ENCODE measurements at places on chromosomes 6 and 20.
A peak's percentile ranks its signal among the peaks of the same experiment; 100 is the strongest.

DNA sequence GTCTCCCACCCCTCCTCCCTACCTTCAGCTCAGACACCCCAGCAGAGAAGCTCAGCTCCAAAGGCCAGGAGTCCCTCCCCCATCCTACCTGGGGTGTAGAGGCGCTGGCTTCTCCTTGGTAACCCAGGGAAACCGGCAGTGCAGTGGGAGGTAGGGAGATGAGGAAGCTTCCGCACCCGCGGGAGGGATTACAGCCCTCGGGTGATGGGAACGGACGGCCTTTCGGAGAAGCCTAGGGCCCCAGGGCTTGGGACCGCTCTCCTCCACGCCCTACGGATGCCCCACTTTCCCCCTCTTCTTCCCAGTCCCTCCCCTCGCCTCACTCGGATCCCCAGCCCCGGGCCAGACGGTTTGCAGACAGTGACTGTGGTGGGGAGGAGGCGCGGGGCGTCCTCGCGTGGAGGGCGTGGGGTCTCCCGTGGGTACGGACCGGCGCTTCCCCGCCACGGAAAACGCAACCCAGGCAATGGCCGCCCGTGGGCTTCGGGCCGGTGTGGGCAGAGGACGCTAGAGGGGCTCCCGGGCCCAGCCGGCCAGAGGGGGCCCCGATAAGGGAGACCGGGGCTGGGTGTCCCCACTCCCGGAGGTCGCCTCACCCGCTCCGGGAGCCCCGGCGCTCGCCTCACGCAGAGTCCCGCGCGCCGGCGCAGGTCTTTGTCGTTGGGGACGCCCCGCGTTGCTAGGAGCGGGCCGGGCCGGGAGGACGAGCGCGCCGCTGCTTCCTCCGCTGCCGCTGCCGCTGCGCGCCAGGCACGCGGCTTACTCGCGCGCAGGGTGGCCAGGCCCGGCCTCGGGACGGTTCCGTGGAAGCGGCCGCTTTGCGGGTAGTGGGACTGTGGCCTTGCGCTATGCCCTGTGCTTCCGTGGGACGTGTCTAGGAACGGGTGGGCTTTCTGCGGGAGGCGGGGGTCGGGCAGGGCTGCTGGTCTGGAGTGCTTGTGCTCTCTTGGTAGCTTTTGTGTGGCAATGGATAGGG lies 15.8 kb downstream of the AARS2 start:
- DNase-seq = no peak

GRCh38 chr6:167113047-167113754 lies 9.7 kb upstream of the CCR6 start:
- no peak for DNase-seq

GRCh38 chr20:25551413-25552215 lies 33.7 kb downstream of the NINL start:
- no peak for DNase-seq

DNA sequence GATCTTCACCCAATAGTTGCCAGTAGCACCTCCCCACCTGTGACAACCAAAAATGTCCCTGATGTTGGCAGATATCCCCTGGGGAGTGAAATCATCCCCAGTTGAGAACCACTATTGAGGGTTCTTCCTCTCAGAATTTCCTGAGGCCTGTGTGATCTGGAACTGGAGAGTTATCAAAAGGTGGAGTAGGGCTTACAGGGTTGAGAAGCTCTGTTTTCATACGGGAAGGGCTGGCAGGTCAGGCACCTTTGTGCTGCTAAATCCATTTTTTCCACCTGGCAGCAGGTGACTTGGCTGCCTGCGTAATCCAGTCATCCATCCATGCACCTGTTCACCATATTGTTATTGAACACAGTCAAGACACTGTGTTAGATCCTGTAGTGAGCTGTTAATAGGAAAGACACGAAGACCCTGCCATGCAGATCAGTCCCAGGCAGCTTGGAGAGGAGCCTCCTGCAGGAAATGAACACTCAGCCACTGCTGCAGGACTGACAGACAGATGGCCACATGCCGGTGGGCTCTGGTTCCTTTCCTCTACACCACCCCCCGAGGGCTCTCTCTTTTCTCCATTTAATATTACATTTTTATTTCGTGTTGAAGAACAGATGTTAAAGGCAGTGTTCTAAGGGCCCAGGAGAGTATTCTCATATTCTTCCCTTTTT lies 5.4 kb downstream of the DUSP22 start:
- no peak for DNase-seq

DNA sequence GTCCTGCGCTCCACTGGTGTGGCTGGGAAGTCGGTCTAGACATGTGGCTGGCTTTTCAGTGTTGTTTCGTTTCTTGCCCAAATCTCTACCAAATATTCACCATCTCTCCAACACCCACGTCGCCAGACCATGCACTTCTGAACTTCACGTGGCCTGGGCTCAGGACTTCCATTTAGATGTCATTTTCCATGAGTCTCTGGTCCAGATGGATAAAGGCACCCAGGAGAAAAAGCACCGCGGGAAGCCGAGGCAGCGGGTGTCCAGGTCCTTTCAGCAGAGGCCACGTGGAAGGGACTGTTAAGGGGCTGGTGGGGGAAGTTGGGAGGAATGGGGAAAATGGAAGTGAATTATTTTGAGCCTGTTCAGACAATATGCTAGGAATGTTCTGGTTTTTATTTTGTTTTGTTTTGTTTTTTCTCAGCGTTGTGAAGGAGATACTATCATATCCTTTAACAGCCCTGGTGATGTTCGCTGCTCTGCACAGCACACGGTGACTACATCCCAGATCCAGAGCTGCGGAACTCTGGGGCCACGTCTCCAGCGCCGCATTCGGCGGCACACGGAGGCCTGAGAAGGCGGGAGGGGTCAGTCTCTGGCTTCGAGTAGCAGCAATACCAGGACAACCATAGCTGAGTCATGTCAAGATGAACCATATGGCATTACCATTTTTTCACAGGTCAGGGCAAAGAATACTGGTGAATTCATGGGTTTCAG lies 230.3 kb downstream of the THBS2 start:
- no peak for DNase-seq

DNA sequence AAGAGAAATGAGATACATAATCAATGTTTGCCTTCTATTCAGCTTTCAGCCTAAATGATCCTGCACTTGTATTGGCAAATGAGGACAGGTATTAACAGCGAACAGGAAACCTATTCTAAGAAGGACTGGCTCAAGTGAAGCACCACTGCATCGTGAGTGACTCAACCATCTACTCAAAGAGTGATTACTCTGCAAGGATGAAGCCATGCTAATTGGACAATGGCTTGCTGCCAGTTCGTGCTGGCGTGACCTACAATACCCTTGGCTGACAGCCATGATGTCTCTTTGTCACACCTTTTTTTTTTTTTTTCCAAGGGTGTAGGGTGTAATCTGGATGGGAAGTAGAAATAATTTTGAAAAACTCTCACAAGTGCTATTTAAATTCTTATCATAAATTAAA lies 104.9 kb downstream of the GJA10 start:
- no peak for DNase-seq

GRCh38 chr20:54078296-54078984 lies 8.0 kb upstream of the BCAS1 start:
- no peak for DNase-seq

GRCh38 chr6:72288592-72288991 lies 333.3 kb upstream of the KCNQ5 start:
- no peak for DNase-seq

- DNase-seq = no peak
Measured at GRCh38 chr6:83057705-83058321, 7.8 kb downstream of the UBE3D start.

GRCh38 chr6:41799559-41799911 lies 12.0 kb downstream of the TOMM6 start:
- DNase-seq = no peak

DNA sequence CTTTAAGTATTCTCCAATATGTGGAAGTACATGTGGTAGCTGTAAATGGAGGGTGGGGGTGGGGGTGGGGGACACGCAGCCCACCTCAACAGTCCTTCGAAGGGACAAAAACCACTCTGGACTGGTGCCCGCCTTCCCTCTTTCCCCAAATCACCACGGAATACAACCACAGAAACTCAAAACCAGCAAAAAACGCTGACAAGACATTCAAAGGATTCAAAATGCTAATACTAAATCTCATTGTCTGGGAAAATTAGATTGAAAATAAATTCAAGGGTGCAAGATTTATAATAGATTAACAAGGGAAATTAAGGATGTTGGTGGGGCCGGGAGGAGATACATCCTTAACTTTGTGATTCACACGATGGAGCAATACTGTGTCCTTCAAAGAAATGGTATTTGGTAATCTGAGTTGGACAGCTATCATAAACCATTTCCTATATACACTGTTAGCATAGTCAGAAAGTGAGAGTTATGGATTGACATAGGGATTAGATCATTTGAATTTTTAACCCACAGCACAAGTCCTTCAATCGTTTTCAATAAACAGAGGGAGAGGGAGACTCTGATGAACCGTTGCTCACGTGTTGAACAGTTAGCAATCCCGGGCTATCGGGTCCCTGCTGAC lies 766 bp upstream of the TBC1D22B start:
- DNase-seq = no peak

GRCh38 chr20:64130271-64130670 lies 22.9 kb upstream of the NPBWR2 start:
- DNase-seq = peak; percentile 17

DNA sequence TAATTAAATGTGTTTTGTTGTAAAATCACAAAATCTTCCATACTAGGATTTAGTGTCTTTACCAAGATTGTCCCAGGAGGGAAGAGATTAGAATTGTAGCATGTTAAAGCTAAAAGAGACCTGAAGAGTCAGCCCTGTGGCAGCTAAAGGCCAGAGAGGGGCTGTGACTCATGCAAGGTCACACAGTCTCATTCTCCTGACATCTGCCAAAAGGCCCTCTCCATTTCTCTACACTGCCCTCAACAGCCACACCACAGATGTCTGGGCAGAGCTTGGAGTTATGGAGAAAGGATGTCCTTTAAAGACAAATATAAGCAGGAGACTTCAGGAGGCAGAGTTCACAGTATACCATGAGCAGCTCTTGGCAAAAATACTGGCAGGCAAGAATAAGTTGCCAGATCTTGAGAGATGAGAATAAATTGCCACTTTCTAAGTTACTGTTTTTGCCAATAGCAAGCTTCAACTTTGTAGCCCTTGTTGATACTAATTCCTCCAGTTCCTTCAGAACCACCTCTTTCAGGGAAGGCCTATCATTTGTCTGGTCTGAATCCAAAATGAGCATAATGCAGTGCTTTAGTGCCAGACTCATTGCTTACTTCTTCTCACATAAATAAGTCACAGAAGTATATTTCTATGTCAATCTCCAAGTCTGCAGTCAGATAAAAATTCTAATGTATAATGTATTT lies 41.7 kb downstream of the AKIRIN2 start:
- no peak for DNase-seq

GRCh38 chr6:168058691-168059551 lies 20.1 kb downstream of the FRMD1 start:
- DNase-seq = no peak

- no peak for DNase-seq
Measured at GRCh38 chr6:73898599-73898998, 202.6 kb downstream of the CD109 start.

DNA sequence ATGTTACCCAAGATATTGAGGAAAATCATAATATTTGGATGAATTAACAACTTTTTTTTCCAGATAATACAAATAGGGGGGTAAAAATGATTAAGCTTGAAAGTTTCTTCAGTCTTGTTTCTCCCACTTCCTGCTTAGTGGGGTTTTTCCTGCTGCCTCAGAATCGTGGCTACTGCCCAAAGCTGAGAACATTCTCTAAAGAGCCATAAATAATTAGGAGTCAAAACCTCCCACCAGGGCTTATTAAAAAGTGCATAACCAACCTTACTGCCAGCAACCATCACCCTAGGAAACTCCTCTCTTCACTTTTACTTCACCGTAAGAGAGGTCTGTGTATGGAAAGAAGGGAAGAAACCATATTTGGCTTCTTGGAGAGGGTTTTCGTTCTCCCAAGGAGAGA lies 9.0 kb upstream of the LCA5 start:
- DNase-seq = no peak

DNA sequence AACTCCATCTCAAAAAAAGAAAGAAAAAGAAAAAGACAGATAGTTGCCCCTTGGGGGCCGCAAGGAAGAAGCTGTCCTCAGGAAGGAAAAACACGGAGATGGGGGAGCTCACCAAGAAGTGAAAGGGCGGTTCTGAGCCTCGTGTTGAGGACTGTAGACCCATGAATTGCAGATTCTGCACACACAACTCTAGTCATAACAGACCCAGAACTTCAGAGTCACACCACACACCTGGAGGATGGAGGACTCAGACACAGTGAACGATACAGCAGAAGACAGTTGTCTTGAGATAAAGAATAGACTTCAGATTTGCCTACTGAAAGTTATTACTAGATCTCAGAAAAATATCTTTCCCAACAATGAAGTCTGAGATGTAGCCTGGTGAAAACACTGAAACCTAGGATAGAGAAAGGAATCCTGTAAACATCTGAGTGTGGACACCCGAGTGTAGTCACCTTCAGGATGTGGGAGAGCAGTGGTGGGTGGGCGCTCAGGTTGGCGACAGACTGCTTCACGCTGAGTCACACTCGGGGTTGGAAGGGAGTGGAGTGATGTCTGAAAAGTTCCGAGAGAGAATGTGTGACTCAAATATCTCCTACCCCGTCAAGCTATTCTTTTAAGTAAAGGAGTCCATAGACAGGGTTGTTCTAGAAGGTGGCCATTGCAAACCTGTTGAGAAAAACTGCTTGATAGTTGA lies 88.1 kb downstream of the MAP3K4 start:
- DNase-seq = no peak

DNA sequence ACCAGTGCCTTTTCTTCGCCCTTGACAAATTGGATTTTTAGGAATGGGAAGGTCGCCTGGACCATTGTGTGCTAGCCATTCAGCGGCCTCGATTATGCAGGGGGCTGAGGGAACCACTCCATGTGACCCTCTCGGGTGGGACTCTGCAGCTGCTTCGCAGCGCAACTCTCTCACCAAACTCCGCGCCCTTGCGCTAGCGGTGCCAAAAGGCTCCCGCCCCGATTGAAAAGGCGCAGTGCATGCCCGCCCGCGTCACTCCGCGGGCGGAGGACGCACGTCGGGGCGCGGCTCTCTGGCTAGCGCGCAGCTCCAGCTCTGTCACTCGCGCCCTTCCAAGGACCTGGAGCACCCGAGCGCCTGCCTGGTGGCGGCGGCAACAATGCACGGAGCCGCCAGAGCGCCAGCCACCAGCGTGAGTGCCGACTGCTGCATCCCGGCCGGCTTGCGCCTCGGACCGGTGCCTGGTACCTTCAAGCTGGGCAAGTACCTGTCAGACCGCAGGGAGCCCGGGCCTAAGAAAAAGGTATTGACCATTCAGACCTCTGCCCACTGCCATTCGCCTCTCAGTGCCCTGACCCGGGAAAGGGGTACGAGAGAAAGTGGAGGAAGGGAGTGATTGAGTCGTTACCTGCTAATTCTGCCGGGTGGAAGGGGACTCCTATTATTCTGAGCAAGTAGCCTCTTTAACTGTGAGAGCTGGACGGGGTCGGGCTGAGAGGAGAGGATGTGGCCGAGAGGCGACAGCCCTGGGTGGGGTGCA lies at the start of gene PRDM13:
TSS of gene PRDM13 (plus strand) at position 178 of the 760 bp plus-strand sequence. CDS start at position 380, 202 bp downstream.
- no peak for DNase-seq

- no peak for DNase-seq
Measured at GRCh38 chr20:1895674-1896483, 672 bp downstream of the SIRPA start.

DNA sequence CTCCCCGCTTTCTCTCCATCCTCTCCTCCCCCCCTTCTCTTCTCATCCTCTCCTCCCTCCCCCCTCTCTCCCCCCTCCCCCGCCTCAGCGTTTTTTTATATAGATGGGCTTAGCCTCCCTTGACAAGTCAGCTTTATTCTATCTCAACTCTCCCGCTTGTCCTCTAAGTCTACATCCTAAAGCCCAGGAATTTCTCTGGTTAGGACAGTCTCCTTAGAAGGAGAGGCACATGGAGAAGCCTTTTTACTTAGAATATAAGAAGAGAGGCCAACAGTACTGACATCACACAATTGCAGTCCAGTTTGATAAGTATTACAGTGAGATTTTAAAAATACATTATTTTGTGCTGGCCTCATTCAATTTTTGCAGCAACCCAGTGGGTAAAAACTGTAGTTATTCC lies 83.5 kb downstream of the LYRM2 start:
- no peak for DNase-seq

Data from upper lobe of right lung (tissue), 1 donor.